ENCODE measurements at places on chromosomes 1 and 21. TPM values are rescaled to one million over a fixed set of nuclear protein-coding genes. Genes with fewer than 3 reads are reported as not detected.

The RNU1-3 gene
- total RNA-seq = not detected

The MIXL1 gene
- total RNA-seq = not detected

DNA sequence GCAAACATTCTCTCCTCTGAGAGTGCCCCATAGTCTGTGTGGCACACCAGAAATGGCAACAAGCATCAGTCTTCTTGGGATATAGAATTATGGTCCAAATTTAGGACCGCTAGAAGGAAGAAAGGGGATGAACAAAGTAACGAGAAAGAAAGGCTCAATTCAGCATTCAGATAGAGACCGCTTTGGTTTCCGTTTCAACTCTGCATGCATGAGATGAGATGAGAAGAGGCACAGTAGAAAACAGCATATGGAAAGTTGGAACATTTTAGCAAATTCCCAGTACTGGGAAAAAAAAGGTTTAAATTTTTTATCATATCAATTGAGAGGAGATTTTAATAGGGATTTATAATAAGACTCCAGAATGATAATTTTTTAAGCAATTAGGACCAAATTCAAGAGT is 595.5 kb upstream of the CHRM3 start:
- DNase-seq = no peak

DNA sequence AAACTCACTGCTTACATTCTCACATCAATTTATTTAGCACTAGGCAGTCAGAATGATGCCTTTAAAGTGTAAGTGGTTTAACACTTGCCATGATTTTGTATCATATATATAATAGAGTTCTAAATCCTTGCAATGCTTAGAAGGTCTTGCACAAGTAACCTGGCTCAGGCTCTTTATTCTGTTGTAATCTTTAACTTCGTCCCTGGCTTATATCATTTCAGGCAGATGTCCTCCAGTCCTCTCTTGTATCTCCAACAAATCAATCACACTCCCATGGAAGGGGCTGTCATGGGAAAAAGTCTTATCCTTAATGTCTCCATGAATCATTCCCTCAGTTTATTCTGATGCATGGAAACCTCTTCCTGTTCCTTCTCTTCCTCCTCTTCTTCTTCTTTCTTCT is 841.6 kb upstream of the B3GALT2 start:
- no peak for DNase-seq

DNA sequence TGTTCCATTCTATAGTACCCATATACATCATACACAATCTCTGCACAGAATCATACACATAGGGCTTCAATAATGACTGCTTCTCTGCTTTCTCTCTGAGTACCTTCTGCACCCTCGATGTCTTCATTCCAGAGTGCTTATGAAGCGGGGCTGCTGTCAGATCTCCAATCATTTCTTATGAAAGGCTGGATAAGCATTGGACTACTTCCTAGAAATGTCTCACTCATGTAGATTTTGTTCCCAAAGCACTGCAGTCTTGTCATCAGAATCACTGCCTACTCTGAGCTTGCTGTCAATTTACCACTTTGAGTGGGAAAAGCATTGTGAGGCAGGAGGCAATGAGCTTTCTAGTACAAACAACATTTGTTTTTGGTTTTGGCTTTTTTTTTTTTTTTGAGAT is 179.0 kb downstream of the SLC35F3 start:
- DNase-seq = no peak

- DNase-seq = no peak
Observed at GRCh38 chr1:81340239-81340638, 460.5 kb upstream of the ADGRL2 start.

- peak; percentile 63 for DNase-seq
Observed at GRCh38 chr1:89523572-89524368, 859 bp upstream of the LRRC8B start.
